Endodermal cell (in vitro differentiated cells): ENCODE measurements at places on chromosomes 2 and 18.

- DNase-seq, result peak; percentile 28
These were observed 157.0 kb upstream of the HS6ST1 start for GRCh38 chr2:128475427-128476211.

DNA sequence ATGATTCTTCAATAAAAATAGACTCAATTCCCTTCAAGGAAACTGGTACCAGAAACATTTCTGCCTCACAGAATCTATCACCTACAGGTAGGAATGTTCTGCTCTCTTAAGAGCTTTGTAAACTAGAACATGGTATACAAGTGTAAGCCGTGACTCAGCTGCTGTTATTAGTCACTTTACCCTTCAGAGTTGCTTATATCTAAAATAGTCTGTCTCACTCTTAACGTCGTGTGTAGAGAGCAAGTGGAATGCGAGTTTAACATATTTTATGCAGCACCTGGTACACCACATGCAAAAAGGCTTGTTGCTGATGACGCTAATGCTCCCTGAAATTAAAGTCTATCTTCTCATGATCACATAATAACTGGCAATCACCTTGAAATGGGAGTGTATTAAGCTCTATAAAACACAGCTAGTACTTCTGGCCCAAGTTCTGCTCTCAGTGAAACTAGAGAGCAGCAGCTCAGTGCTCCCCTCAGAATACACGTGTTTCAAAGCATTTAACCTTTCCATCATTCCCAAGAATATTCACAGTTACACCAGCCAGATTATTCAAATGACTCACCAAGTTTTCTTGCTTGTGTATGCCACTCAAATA is 420.0 kb downstream of the ZEB2 start:
- DNase-seq, result no peak

GRCh38 chr18:9827793-9828505 is 57.8 kb upstream of the TXNDC2 start:
- DNase-seq, result peak; percentile 24

DNA sequence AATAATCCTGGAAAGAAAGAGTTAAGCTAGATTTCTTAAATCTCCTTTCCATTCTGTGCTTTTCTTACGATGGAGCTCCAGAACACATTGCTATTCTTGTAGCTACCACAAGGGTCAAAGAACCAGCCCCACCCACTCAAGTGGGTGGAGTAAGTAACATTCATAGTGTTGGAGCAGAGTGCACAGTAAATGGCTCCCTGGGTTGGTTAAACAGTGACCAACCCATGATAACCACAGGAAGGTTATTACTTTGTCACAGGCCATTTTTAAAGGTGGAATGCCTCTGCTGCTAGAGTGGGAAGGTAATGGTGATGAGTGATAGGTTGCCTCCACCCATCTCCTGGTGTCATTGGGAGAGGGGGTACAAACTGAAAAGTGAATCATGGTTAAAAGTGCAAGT is 13.9 kb downstream of the ARPC2 start:
- no peak for DNase-seq

GRCh38 chr18:32769071-32769585 is 3.7 kb downstream of the KLHL14 start:
- no peak for DNase-seq

DNA sequence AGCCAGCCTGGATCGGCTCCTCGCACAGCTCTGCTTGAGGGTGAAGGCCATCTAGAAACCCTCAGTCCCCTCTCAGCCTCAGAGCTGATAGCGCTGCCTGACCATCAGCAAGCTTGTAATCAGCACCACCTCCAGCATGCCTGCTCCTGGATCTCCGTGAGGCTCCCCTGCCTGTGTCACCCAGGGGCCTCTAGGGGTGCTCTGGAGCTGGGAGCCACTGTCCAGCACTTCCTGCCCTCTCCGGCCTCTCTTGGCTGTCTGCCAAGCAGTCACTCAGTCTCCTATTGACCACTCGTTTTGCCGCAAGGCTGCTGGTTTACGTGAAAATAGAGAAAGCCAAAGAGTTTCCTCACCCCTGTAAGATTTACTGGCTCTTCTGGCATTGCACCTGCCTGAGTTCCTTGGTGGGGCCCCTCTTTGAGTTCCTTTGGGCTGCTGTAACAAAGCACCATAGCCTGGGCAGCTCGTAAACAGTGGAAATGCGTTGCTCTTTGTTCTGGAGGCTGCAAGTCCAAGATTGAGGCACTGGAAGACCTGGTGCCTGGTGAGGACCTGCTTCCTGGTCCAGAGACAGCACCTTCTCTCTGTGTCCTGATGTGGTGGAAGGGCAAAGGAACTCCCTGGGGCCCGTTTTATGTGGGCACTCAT is 17.9 kb downstream of the CAPN10 start:
- peak; percentile 89 for DNase-seq

GRCh38 chr2:234580686-234581085 is 83.8 kb upstream of the ARL4C start:
- DNase-seq, result no peak

- DNase-seq, result no peak
These were observed 556.2 kb upstream of the DSEL start for GRCh38 chr18:68072744-68073143.

- DNase-seq, result no peak
These were observed 81.5 kb upstream of the FN1 start for GRCh38 chr2:215517391-215517790.

- DNase-seq, result no peak
These were observed 284.5 kb upstream of the EPAS1 start for GRCh38 chr2:46012618-46013240.

- no peak for DNase-seq
These were observed 49.4 kb downstream of the PLEKHM3 start for GRCh38 chr2:207975921-207976320.

DNA sequence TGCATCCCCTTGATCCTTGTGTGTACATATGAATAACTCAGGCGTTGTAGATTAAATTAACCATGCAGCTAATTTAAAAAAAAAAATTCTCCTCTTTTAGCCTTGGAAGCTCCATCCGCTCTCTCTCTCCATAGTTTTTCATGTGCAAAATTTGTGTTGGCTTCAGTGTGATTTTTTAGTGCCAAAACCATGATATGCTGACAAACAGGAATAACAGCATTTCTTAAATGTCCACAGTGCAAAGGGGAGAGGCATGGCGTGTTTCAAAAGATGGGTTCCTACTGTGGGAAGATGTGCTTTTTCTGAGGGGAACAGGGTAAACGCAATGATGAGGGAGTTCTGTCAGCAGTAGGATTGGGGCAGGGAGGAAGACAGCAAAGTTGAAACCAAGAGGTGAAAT is 247.0 kb downstream of the ICOS start:
- DNase-seq, result no peak

DNA sequence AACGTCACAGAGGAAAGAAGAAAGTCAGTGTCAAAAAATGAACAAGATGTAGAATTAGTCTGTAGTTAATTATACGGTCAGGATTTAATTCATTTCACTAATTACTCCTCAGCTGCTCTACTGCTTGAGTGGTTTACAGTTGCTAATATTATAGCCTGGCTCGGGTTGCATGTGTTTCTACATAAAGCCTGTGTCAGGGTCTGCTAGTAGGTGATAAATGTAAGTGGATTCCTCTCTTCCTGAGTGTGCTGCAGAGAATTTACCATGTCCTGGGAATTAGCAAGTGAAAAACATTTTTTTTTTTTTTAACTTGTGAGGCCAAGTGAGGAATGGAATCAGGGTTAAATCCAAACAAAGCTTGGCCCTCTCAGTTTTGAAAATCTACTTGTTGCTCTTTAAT is 622.6 kb downstream of the EPHA4 start:
- no peak for DNase-seq

DNA sequence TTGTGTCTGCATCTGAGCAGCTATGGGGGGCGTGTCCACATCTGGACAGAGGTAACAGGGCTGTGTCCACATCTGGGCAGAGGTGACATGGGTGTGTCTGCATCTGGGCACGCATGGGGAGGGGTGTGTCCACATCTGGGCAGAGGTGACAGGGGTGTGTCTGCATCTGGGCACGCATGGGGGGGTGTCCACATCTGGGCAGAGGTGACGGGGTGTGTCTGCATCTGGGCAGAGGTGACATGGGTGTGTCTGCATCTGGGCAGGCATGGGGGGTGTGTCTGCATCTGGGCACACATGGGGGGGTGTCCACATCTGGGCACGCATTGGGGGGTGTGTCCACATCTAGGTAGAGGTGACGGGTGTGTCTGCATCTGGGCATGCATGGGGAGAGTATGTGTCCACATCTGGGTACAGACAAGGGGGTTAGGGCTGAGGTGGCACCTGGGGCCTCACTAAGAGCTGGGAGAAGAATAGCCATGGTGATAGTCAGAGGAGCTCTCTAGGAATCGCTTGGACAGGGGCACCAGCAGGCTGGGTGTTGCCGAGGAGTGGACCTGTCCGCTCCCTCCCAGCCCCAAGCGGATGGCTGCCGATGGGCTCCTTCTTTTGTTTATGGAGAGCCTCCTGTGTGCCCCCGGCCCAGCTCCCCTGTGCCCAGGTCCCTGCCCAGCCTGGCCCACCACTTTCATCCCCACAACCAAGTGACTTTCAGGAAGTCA is 177.8 kb downstream of the EIPR1 start:
- no peak for DNase-seq

- DNase-seq, result peak; percentile 91
These were observed 6.8 kb downstream of the ESPNL start for GRCh38 chr2:238106698-238107524.

GRCh38 chr2:118255301-118255700 is 167.0 kb downstream of the INSIG2 start:
- peak; percentile 66 for DNase-seq

- DNase-seq, result peak; percentile 93
These were observed 4.9 kb upstream of the SIX2 start for GRCh38 chr2:45014016-45014702.

DNA sequence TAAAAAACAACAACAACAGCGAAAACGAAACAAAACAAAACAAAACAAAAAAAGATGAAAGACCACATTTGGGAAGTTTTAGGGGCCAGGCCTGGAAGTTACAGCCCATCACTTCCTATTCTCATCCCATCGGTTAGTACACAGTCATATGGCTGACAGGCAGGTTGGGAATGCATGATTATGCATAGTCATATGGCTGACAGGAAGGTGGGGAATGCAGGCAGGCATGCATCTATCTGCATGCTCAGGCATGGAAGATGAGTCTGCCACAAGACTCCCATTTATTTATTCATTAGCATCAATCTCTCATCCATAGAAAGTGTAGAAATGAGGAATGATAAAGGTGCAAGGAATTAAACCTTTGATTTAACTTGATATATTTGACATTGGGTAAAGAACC is 325.3 kb upstream of the MEX3C start:
- no peak for DNase-seq

- DNase-seq, result no peak
These were observed 48.5 kb downstream of the SLC5A7 start for GRCh38 chr2:108034843-108035242.

GRCh38 chr2:174076040-174076439 is 110.9 kb upstream of the SP3 start:
- DNase-seq, result no peak

GRCh38 chr18:55688030-55688429 is 100.0 kb upstream of the TCF4 start:
- no peak for DNase-seq

GRCh38 chr2:241686324-241686649 is 328 bp downstream of the DTYMK start:
- DNase-seq, result no peak

GRCh38 chr2:229033816-229034215 is 237.3 kb downstream of the PID1 start:
- no peak for DNase-seq

DNA sequence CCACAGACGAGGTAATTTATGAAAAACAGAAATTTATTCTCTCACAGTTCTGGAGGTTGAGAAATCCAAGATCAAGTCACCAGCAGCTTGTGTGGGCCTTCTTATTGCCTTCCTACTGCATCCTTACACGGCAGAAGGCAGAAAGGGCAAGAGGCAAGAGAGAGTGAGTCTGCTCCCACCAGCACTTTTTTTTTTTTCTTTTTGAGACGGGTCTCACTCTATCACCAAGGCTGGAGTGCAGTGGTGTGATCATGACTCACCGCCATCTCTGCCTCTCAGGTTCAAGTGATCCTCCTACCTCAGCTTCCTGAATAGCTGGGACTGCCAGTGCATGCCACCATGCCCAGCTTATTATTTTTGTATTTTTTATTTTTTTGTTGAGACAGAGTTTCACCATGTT is 78.5 kb upstream of the HK2 start:
- no peak for DNase-seq

- DNase-seq, result no peak
These were observed 164.3 kb downstream of the GALNT1 start for GRCh38 chr18:35745814-35746213.

GRCh38 chr2:28438532-28439063 is 45.9 kb downstream of the FOSL2 start:
- no peak for DNase-seq

DNA sequence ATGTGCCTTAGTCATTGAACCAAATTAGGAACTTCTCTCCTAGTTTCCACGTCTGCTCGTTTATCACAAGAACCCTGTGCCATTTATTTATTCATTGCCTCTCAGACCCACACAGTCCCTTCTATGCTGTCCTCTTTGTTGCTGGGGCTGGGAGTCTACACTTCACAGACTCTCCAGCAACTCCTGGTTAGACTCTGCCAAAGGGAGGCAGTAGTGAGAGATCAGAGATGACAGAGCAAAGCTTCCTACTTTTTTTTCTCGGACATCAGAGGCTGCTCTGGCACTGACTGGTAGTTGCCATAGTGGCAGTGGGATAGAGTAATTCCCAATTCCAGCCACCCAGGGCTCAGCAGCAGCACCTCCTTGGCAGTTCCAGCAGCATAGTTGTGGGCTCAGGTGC is 277.5 kb downstream of the BCL11A start:
- DNase-seq, result no peak

- no peak for DNase-seq
These were observed 419.3 kb upstream of the ACVR2A start for GRCh38 chr2:147425437-147426029.

- no peak for DNase-seq
These were observed 107.3 kb downstream of the TANC1 start for GRCh38 chr2:159075727-159076126.

DNA sequence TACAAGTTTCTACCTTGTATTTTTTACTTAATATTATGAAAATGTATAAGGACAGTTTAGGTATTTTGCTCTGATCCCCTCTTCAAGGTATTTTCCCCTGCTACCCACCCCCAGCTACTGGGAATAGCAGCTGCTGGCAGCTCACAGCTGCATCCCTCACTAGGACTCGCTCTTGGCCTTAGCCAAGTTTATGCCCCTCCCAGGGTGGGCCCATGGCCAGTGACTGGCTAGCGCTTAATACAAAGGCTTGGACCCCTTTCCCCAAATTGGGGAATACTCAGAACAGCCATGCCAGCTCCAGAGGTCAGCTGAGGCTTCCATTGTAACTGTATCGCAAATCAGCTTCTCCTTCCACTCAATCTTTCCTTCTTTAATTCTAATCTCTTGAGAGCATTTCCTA is 131.3 kb downstream of the GFPT1 start:
- no peak for DNase-seq

GRCh38 chr2:101241158-101241557 is 11.5 kb upstream of the CNOT11 start:
- DNase-seq, result no peak

DNA sequence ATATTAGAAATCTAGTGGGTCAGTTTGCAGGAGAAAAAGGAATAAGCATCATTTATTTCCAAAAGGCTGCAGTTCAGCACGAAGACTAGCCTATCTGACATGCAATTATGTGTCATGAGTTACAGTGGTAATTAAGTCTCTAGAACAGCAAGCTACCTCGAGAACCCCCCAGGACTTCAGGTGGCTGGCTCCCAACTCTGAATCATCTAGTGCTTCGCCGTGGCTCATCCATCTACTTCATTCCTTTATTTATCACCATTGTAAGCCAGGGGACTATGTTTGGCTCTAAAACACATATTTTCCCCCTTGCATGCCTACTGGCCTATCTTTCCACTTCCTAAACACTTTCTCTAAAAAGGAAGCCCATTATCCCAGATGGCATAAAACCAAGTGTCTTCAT is 121.6 kb downstream of the TXNL1 start:
- no peak for DNase-seq

- DNase-seq, result no peak
These were observed 744.3 kb downstream of the RNF144A start for GRCh38 chr2:7661502-7661901.
